ENCODE measurements at places on chromosomes 16 and 17. TPM values are rescaled to one million over a fixed set of nuclear protein-coding genes. Genes with fewer than 3 reads are reported as not detected.

The G6PC1 gene
- polyA plus RNA-seq = 2.9 TPM

The PNMT gene
- 0.22 TPM for polyA plus RNA-seq

The EVI2B gene
- polyA plus RNA-seq = 3.1 TPM

The SLC6A2 gene
- 0.65 TPM for polyA plus RNA-seq

The C17orf100 gene
- polyA plus RNA-seq = 8.0 TPM

The CSHL1 gene
- not detected for polyA plus RNA-seq

The SECTM1 gene
- polyA plus RNA-seq = 1.3 TPM

The RNF157 gene
- 28.0 TPM for polyA plus RNA-seq

The TBX21 gene
- 0.07 TPM for polyA plus RNA-seq

The TEKT1 gene
- 0.67 TPM for polyA plus RNA-seq

DNA sequence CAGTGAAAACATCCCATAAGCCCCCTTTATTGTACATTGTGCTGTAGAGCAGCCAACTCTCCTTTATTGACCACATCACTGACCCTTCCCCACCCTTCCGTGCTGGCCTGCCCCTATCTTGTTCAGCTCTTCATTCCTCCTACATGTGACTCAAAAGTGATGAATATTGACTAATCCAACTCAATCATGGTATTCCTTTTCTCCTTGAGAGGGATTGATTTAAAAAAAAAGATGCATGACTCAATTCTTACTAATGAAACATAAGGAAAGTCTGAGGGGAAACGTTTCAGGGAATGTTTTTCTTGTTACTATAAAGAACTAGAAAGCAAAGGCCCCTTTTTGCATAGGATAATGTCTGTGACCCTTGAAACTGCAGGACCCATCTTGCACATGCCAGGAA is 125.2 kb upstream of the SOX9 start:
- no peak for DNase-seq

- no peak for DNase-seq
Measured at GRCh38 chr16:21156767-21157467, 1.6 kb upstream of the LDAF1 start.

GRCh38 chr17:78991906-78992532 is 12.3 kb upstream of the LGALS3BP start:
- DNase-seq = no peak

DNA sequence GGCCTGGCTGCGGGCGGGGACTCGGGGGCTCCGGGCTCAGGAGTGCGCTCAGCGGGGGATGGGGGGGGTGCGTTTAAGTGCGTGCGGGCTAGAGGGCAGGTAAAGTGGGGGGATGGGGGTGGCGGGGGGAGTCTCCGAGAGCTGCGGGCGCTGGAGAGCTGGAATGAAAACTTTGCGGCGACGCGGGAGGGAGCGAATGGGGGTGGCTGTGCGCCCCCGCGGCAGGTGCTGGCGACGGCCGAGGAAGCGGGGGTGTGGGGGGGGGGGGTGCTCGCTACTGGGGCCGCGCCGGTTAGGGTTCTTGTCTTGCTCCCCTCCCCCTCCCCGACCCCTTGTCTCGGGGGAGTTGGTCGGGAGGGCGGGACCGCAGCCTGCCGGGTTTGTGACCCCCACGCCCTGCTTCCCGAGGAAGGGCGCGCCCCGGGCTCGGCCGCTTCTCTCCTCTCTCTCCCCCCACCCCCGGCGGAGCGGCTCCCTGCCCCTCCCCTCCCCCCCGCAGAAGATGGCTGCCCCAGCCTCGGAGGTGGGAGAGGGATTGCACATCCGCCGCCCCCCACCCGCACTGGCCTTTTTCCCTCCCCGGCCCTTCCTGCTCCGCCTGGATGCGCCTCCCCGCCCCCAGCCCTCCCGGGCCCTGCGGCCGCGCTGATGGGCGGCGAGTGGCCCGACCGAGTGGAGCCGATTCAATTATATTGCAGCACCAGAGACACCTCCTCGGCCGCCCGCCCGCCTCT is 649 bp downstream of the GSE1 start:
- DNase-seq = no peak

GRCh38 chr16:49488336-49488735 is 114.7 kb downstream of the C16orf78 start:
- no peak for DNase-seq

DNA sequence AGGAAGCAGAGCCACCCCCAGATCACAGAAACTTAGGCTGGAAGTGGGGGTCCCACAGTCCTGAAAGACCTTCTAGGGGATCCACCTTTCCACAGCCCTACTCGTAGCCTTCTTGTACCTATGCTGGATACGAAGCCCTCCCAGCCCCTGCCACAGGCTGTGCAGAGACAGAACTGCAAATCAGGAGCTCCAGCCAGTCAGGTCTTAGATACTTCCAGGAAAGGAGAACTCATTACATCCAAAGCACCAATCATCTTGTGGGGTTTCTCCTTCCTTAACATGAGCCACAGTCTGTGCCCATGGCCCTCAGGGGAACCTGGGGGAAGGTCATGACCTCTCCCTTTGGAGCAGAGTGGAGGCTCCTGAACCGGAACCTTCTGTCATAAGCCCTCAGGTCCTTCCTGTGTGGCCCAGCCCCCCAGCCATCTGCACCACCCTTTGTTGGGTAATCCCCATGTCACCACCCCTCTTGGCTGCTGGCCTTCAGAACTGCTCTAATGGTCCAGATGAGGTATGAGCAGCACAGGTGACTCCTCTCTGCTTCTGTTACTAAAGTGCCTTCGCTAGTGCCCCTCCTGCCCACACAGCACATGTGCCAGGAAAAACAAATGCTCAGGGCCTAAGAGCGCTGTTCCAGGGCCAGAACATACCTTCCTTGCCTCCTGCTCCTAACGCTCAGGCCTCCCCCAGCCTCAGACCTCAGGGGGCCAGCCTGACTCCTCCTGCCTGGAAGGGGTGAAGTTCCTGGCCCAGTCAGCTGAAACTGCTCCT is 14.6 kb downstream of the SRCIN1 start:
- DNase-seq = no peak

DNA sequence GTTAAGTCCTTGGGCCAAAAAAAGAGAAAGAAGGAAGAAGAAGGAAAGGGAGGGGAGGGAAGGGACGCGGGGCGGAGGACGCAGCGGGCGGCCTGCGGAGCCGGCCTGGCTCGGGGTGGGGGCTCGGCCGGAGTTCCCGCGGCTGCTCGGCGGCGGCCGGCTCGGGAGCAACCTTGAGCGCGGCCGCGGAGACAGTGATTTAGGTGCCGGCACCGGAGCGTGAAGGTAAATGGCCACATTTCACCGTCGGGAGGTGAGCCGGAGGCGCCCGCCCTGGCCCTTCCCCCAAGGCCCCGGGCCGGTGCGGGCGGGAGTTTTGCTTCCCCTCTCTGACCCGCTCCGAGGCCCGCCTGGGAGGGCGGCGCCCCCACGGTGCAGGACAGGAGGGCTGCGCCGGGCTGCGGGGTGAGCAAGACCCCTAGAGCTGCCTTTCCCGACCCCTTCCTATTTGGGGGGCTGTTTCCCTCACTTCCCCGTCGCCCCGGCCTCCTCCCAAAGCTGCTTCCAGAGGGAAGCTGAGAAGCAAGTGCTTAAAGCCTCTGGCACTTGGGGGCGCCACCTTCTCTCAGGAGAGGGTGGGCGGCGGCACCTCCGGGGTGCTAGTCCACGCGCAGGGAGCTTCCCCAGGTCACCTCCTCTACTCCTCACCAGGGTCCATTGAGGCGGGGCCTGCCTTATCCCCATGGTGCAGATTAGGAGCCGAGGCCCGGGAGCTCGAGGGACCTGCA is 56.5 kb downstream of the MRM1 start:
- peak; percentile 70 for DNase-seq

DNA sequence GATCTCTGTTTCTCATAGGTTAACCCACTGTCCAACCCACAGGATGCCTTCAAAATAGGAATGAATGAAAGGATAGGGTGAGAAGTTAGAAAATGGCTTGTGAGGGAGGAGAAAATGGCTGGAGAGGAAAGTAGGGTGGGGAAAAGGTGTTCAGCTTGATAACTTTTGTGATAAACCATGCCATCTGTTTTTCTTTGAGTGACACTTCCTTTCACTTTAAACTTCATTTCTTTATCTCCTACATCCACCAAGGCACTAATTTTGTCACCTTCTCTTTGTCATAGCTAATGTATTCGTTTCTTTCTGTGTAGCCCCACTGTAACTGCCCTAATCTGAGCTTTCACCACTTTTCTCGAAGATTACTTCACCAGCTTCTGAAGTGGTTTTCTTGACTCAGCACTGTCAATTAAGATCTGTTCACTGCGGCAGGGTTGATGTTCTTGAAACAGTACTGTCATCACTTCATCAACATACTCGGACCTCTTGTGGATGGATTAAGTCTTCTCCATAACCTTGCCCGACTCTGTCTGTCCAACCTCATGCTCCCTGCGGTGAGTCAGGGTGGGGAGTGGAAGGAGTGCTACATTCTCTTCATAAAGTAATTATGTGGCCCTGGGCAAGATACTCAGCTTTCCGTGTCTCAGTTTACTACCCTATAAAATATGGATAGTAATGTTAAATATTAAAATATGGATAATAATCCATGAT is 5.5 kb upstream of the KRT10 start:
- DNase-seq = no peak

- DNase-seq = no peak
Measured at GRCh38 chr16:78199325-78200022, 100.0 kb downstream of the WWOX start.

DNA sequence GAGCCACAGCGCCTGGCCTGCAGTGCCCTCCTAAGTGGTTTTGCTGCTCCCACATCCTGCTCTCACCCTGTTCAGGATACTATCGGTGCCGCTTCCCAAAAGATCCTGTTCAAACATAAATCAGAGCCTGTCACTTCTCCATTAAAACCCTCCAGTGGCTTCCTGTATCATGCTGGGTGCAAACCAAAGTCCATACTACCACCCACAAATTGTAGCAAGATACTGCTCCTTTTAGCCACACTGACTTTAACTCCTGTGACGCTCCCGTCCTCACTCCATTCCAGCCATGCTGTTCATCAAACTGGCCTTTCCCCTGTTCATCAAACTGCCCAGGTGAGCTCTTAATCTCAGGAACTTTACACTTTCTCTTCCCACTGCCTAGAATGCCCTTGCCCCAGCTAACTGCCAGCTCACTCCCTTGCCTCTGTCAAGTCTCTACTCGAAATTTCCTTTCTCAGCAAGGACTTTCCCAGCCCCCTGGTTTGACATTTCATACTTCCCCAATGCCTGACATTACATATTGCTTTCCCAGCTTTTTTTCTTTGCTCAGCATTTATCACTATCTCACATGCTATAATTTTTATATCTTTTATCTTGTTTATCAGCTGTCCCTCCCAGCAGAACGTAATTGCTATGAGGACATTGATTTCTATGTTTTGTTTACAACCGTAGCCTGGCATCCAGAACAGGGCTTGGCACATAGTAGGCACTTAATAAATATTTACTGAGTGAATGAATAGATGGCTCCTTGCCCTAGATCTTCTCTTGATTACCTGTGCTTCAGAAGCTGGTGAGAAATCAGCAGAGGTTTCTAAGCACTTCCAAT is 44.3 kb upstream of the SMURF2 start:
- no peak for DNase-seq

- no peak for DNase-seq
Measured at GRCh38 chr17:49779739-49780231, 8.7 kb upstream of the KAT7 start.

DNA sequence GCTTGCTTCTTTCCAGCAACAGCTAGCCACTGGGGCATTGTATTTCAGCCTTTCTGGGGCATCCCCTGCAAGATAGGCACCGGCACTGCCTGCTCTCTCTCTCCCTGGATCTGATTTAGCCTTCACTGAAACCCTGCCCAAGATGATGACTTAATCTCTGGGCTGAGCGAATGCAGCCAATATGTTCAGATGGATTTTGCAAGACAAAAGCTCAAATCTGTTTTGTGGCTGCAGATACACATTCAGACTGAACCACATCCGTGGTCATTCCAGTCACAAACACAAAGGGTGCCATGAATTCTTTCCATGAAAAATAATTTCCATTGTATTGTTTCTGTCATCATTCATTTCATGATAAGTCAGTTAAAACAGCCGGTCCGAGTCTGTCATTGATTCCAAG is 24.2 kb downstream of the SOST start:
- DNase-seq = no peak

DNA sequence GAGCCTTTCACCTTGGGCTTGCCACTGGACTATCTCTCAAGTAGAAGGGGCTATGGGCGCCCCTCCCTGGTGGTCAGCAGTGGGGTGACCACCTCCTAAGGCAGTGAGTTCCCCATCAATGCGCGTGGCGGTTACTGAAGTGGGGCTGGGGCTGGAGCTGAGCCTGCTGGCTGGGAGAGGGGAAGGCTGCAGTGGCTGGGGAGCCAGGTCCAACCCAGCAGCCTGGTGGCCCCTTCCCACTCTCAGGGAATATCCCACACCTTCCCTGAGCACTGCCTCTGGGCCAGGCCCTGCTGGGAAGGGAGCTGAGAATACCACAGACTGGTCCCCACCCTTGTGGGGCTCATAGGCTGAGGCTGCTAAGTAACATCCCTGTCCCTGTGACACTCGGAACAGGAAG is 19.8 kb upstream of the MPRIP start:
- no peak for DNase-seq

- no peak for DNase-seq
Measured at GRCh38 chr16:30004811-30005242, 6.0 kb downstream of the DOC2A start.

DNA sequence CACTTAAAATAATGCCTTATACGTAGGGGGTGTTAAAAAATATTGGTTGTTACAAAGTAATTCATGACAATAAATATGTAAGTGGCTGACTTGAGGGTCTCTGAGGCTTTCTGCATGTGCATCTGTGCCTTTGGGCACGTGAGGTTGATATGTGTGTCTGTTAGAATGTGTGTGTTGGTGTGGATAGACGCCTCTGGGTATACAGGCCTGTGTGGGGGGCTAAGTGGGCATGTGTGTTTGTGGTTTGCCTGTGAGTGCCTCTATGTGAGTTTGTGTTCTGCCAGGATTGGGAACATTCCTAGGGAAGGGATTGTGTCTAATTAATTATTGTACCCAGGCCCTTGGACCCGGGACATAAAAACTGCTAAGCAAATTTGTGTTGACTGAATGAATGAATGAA is 19.0 kb downstream of the GP2 start:
- DNase-seq = no peak

GRCh38 chr16:56226187-56226586 is 34.9 kb downstream of the GNAO1 start:
- DNase-seq = no peak

DNA sequence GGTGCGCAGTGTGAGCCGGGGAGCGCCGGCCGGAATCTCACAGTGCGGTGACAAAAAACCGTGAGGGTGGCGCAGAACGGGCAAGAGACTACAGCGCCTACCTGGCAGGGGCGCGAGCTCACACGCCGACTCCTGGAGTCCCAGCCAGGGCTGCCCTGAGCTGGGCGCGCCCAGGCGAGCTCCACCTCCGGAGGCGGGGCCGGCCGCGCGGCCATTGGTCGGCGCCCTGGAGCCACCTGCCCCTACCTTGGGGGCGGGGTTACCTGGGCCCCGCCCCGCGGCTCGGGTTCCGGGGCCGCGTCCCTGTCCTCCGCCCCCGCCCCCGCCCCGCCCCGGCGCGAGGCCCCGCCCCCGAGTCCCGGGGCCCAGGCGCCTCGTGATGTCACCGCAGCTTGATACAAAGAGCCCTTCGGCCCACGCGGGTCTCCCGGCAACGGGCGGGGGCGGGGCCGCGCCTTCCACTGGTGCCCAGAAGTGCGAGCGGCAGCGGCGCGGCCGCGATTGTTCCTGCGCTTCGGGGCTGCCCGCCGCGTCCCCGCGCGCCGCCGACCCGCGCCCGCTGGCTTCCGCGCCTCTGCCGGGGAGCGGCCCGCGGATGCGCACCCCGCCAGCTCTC is 96.3 kb downstream of the RAB11FIP4 start:
- DNase-seq = peak; percentile 83
